NCI-H146 (cell line): ENCODE measurements at places on chromosomes 11 and 22.
A peak's percentile ranks its signal among the peaks of the same experiment; 100 is the strongest.

- DNase-seq = no peak
These were observed 13.6 kb upstream of the RAB3IL1 start for GRCh38 chr11:61930933-61931332.

- no peak for DNase-seq
These were observed 51.5 kb downstream of the RBFOX2 start for GRCh38 chr22:35977136-35977535.

- no peak for DNase-seq
These were observed 160.9 kb downstream of the CACNA1I start for GRCh38 chr22:39731481-39731880.

GRCh38 chr11:79198898-79199250 is 242.0 kb downstream of the TENM4 start:
- no peak for DNase-seq

- DNase-seq = peak; percentile 39
These were observed 1.1 kb upstream of the CNTN5 start for GRCh38 chr11:99019696-99020095.

DNA sequence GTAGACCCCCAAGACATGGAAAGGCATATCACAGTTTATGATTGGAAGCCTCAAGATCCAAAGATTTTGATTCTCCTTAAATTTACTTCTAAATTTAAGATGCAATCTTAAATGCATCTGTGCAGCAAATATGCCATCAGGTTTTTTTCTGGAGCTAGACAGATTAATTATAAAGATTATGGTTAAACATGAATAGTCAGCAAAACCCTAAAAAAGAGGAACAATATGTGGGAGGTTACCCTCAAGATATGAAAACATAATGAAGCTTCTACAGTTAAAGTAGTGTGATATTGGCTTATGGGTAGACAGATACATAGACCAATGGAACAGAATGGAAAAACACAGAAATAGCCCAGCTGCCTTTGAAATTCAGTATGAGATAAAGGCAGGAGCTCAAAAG is 31.7 kb downstream of the OR8B12 start:
- DNase-seq = no peak

GRCh38 chr11:22725079-22725478 is 58.7 kb downstream of the GAS2 start:
- DNase-seq = no peak

- DNase-seq = no peak
These were observed 54.2 kb upstream of the GRAMD1B start for GRCh38 chr11:123375832-123376231.

DNA sequence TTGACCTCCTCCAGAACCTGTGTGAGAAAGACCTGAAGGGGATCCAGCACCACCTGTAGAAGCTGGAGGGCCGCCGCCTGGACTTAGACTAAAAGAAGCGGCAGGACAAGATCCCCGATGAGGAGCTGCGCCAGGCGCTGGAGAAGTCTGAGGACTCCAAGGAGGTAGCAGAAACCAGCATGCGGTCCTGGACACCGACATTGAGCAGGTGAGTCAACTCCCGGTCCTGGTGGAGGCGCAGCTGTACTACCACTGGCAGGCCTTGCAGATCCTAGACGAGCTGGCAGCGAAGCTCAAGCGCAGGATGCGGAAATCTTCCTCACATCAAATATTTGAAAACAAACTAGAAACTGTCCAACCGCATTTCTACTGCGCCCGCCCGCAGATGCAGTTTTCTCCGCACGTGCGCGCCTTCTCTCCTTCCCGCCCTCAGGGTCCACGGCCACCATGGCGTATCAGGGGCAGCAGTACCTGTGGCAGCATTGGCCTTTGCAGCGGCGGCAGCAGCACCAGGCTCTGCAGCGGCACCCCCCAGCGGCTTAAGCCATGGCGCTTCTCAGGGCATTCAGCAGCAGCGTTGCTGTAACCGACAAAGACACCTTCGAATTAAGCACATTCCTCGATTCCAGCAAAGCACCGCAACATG is 10.2 kb downstream of the CLDN25 start:
- no peak for DNase-seq

- no peak for DNase-seq
These were observed 23.6 kb downstream of the XKR3 start for GRCh38 chr22:16801571-16801970.

- DNase-seq = peak; percentile 68
These were observed 29.7 kb upstream of the KCNA4 start for GRCh38 chr11:30046578-30046945.

DNA sequence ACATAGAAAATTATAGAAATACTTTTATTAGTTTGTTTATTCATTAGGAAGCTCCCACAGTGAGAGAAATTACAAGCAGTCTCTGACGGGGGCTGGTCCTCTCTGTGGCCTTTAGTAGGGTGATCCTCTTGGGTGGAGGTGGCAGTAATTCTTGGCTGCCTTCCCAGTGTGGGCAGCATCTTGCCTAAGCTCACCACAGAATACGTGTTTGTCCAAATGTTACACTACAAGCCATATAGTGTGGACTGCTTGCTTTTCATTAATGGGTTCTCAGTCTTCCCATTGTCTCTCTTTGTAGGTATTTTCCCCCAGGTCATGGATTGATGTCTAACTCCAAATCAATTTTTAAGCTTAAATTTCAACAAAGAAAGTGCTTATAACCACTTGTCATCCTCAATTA is 43.3 kb downstream of the ENDOD1 start:
- DNase-seq = no peak

DNA sequence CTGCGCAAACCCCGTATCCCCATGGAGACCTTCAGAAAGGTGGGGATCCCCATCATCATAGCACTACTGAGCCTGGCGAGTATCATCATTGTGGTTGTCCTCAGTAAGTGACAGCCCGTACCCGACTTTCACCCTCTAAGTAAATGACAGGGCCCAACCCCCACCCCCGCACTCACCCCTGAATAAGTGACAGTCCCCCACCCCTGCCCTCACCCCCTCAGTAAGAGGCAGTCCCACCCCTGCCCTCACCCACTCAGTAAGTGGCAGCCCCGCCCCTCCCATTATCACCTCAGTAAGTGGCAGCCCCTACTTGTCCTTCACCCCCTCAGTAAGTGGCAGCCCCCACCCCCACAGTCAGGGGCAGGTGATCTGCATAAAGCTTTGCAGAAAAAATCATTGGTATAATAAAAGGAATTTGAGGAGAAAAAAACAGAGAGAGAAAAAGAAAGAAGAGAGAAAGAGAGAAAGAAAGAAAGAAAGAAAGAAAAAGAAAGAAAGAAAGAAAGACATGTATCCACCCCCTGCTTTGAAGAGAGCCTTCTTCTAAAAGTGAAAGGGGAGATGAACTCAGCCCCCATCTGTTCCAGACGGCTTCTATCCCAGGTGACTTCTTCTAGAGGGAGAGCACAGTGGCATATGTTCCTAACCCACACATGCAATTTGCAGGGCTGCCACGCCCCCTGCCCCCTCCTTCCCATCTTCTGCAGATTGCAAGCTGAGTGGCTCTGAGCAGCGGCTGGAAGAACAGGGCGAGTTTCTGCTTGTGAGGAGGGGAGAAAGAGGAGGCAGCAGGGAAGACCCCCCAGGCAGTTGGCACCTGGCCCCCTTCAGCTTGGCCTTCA is 12.5 kb upstream of the SMIM35 start:
- DNase-seq = no peak

- DNase-seq = no peak
These were observed 98.9 kb downstream of the ZBTB16 start for GRCh38 chr11:114158421-114158820.

GRCh38 chr22:37126882-37127281 is 17.4 kb upstream of the TMPRSS6 start:
- DNase-seq = no peak

- DNase-seq = no peak
These were observed 115.7 kb upstream of the C11orf87 start for GRCh38 chr11:109306322-109306721.

DNA sequence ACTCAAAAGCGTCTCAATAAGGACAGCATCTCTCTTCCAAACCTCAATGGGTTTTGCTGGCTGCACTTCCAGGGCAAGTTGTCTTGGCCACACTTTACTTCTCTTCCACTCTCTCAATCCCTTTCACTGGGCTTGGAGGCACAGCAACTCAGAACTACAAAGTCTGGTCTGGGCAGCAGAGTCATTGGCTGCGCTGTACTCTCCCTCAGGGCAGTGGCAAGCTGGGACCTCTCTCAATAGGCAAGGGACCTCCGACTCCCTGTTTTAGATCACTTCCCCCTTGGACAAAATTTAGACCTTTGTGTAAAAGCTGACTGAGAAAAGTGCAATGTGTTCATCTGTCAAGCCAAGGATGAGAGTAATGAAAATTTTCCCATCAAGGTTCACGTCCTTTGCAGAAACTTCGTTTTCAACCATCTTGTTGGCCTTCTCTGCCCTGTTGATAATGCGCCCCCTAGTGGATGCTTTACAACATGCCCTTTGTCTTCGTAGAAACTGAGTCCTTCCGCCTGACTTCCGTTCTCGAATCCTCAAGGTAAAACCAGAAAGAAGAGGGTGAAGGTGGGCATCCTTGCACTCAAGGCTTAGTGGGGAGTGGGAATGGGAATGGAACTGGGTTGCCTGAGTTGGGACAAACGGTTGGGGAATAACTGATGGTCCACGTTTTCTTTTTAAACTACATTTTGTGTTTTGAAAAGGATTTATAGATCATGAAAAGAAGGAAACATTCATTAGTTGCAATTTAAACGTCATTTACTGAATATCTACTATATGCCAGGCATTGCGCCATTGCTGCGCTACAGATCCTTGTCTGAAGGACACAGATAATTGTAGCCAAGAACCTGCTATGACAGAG is 99.1 kb downstream of the CD44 start:
- DNase-seq = peak; percentile 64

DNA sequence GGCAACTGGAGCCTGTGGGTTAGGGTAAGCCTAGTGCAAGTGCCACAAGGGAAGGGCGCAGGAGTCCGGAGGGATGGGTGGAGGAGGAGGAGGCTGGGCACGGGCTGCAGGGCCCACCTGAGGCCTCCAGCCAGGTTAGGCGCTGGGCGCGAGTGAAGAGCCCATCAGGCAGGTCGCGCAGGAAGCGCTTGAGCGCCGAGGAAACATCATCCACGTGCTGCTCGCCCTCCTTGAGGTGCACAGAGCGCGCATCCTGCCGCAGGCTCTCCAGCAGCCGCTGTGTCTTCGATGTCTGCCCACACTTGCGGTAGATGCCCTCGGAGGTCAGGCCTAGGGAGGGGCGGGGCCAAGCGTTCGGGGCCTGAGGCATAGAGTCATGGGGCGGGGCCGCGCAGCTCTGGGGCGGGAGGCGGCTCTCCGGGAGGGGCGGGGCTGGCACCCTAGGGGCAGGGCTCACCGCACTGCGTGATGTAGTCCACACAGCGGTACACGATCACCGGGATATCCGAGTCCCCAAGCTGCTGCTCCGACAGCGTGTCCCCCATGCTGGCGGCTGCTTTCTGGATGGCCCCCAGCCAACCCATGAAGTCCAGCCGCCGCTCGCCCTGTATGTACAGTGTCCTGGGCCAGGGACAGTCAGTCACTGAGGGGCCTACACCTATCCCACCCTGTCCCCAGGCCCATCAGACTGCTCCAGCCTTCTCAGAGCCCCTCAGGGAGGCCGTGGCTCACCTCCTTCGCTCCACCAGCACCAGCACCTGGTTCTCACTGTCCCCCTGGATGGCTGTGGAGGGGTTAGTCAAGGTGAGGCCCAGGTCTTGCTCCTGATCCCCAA is 22.9 kb upstream of the PDE2A start:
- DNase-seq = no peak

DNA sequence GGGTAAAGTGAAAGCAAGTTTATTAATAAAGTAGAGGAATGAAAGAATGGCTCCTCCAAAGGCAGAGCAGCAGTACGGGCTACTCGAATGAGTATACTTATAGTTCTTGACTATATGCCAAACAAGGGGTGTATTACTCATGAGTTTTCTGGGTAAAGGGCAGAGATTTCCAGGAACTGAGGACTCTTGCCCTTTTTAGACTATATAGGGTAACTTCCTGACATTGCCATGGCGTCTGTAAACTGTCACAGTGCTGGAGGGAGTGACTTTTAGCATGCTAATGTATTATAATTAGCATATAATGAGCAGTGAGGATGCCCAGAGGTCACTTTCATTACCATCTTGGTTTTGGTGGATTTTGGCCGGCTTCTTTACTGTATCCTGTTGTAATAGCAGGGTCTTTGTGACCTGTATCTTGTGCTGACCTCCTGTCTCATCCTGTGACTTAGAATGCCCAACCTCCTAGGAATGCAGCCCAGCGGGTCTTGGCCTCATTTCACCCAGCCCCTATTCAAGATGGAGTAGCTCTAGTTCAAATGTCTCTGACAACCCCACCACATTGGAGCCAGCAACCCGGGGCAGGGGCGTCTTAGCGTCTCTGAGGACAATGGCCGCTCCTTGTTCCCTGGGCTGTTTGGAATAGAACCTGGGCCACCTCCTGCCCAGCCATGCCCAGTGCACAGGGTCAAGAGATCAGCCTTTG is 34.9 kb upstream of the CD82 start:
- no peak for DNase-seq

- no peak for DNase-seq
These were observed 47.9 kb downstream of the KCNQ1OT1 start for GRCh38 chr11:2651826-2652271.

GRCh38 chr11:6576471-6577373 is 26.7 kb downstream of the RRP8 start:
- DNase-seq = no peak

GRCh38 chr11:44574610-44575287 is 9.3 kb downstream of the CD82 start:
- no peak for DNase-seq

GRCh38 chr22:48104766-48105165 is 1342.3 kb downstream of the TBC1D22A start:
- no peak for DNase-seq

DNA sequence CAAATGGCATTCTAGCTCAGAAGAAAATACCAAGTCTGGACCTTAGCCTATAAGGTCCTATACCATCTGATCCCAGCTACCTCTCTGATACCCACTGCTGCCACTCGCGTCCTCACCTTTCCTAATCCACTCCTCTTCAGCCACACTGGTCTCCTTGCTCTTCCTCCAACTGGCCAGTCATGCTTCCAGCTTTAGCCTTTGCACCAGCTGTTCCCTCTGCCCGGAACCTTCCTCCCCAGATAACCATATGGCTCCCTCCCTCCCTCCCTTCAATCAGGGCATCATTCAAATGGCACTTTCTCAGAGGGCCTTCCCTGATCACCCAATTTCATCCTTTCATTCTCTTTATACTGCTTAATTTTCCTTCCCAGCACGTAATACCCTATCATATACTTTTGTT is 67.9 kb downstream of the KCNC1 start:
- DNase-seq = no peak

DNA sequence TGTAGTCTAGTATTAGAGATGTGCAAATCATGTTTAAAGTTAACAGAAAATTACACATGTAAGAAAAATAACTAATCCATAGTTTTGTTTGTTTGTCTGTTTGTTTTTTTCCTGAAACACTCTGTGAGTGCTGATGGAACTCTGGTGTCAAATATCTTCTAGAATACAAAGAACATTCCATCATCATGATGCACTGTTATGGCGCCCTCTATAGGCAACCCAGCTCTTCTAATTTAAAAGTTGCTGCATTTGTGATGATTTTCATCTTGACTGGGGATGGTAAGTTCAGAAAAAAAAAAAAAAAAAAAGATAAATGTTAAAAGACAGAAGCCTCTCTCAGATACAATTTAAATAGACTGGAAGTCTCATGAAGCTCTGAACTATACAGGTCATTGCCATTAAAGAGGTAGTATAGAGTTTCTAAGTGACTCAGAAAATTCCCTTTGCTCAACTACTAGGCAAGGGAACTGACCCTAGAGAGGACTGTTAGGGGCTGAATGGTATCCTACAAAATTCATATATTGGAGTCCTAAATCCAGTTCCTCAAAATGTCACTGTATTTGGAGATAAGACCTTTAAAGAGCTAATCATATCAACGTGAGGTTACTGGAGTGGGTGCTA is 597.2 kb upstream of the ANO3 start:
- DNase-seq = peak; percentile 2
